ENCODE measurements at places on chromosomes 3 and 15.
A peak's percentile ranks its signal among the peaks of the same experiment; 100 is the strongest.

GRCh38 chr15:100841426-100841825, 38.2 kb upstream of the ALDH1A3 start:
- no peak overlapping the region for H3K27ac ChIP-seq
- H3K36me3 ChIP-seq: no peaks in the 10 kb centered on the region
- H3K4me1 ChIP-seq: no peaks in the 10 kb centered on the region
- H3K27me3 ChIP-seq: no peaks in the 10 kb centered on the region
- H3K4me3 ChIP-seq: no peak overlapping the region

DNA sequence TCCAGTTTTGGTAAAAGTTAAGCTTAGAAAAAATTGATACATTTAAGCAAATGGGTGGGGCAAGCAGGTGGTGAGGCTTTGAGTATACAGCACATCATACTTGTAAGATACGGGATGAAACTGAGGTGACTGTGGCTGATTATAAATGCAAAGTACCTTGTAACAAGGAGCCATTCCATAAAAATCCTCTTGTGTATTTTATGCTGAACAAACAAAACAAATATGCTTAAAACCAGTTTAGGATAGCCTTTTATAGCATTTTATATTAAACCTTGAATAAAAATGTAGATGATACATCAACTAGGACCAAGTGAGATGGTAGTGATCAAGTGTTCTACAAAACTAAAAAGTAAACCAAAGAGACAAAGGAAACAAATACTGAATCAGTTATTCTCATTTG, 3.4 kb downstream of the PLSCR1 start:
- peak overlapping the region; percentile 79 for H3K4me3 ChIP-seq
- H3K27me3 ChIP-seq: no peaks in the 10 kb centered on the region
- peaks cover 38% of the 10 kb centered on the region for H3K36me3 ChIP-seq
- no peak for DNase-seq

DNA sequence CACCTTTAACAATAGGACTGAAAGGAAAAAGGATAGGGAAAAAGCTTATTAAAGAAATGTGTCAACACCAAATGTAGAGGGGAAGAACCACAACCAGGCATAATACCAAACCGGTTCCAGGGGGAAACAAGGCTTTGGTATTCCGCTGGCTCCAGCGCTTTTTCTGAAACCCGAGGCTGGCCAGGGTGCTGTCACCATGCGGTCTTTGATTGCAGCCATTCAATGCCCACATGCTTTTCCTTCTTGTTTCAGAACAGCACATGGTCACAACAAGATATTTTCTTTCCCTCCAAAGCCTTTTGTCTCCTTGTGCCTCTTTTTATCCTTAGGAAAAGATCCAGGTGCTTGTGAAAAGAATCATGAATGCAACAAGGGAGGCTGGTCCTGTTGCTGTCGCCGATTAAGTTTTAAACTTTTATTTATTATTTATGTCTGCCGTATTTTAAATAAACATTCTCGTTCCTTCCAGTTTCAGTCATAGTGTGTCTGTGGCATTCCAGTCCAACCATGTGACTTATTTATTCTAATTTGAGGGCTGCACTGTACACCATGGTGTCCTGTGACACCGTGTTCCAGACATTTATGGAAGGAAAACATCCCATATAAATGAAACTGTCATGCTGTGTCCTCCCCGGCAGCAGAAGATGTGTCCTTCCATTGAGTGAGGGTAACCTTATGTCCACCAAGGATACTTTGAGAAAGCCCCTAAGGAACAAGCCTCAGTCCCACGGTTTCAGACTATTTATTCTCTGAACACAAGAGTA, 41.1 kb downstream of the CCK start:
- H3K36me3 ChIP-seq: peaks cover 38% of the 10 kb centered on the region
- H3K4me1 ChIP-seq: peaks cover 5% of the 10 kb centered on the region
- H3K4me3 ChIP-seq: no peak overlapping the region
- H3K27me3 ChIP-seq: no peaks in the 10 kb centered on the region
- H3K27ac ChIP-seq: no peak overlapping the region

DNA sequence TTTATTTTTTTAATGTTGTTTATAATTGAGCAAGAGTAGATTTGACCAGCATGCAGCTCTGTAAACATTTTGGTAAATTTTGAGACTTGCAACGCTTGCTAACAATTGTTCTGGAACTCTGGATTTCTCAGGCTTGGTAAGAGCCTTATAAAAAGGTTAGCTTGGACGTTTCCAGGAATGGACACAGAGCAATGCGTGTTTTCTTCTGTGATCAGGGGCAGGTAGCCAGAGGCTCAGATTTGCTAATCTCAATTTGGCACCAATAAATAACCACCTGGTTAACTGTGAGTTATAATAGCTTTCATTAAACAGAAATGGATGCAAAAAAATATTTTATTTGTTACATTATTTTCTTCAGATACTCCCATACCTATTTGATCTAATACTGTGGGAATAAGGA, 39.8 kb downstream of the CADM2 start:
- H3K36me3 ChIP-seq: no peaks in the 10 kb centered on the region
- H3K27ac ChIP-seq: no peak overlapping the region
- H3K4me1 ChIP-seq: no peaks in the 10 kb centered on the region
- no peak for DNase-seq
- H3K4me3 ChIP-seq: no peak overlapping the region
- H3K27me3 ChIP-seq: peaks cover 44% of the 10 kb centered on the region

DNA sequence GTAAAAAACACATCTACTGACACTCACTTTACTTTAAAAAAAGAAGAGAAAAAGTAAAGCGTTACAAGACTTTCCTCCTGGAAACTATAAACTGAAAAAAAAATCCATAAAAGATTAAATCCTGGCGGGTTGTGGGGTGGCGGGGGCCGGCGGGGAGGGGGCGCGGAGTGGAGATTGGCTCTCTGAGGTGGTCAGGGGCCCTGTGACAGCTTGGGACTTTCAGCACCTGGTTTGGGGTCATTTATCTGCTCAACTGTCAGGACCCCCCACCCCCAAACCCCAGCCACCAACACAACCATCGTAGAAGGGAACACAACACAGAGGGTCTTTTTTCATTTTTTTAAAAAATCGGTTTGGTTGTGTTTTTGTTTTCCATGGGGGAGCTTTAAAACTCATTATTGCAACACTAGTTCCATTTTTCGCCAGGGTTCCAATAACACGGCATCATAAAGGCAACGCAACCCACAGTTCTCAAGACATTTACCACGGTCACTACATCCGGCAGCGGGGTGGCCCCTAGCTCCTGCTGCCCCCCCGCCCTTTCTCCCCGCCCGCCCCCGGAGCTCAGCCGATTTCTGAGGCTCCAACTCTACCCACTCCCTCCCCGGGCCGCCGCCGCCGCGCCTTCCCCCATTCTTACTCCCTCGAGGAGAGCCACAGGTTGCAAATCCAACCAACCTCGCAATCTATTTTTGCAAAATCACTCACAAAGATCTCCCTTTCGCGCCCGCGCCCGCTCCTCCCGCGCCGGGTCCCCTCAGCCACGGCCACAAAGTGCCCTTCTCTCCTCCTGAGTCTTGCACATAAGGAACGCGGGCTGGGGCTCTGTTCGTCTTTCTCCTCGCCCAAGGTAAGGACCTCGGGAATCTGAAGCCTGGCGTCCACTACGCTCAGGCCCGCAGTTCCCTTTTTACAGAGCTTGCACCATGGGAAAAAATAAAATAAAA, 1.8 kb downstream of the BCL6 start:
- peak; percentile 59 for DNase-seq
- no peaks in the 10 kb centered on the region for H3K27me3 ChIP-seq
- H3K36me3 ChIP-seq: peaks cover 49% of the 10 kb centered on the region
- peak overlapping the region; percentile 98 for H3K4me3 ChIP-seq
- H3K27ac ChIP-seq: peak overlapping the region; percentile 100

DNA sequence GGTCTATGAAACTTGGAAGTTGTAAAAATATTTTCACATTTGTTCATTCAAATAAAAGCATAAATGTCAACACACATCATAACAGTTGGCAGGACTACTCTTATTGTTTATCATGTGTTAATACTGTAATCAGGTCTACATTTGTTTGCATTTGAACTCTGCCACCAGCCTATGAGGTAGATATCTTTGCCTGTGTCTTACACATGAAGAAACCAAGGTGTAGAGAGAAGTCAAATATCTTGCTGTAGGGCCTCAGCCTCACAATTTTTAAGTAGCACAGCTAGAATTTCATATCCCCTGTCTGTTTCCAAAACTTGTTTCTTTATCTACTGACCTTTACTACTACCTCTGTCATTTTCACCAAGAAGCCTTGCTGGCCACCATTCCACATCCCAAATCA, 161.9 kb downstream of the ZIC4 start:
- H3K4me1 ChIP-seq: no peaks in the 10 kb centered on the region
- H3K4me3 ChIP-seq: no peak overlapping the region
- DNase-seq: no peak

- H3K27me3 ChIP-seq: peaks cover 18% of the 10 kb centered on the region
- H3K4me1 ChIP-seq: no peaks in the 10 kb centered on the region
- DNase-seq: no peak
- no peak overlapping the region for H3K27ac ChIP-seq
- no peaks in the 10 kb centered on the region for H3K36me3 ChIP-seq
These were observed 150.9 kb downstream of the RYR3 start for GRCh38 chr15:33461671-33462070.

DNA sequence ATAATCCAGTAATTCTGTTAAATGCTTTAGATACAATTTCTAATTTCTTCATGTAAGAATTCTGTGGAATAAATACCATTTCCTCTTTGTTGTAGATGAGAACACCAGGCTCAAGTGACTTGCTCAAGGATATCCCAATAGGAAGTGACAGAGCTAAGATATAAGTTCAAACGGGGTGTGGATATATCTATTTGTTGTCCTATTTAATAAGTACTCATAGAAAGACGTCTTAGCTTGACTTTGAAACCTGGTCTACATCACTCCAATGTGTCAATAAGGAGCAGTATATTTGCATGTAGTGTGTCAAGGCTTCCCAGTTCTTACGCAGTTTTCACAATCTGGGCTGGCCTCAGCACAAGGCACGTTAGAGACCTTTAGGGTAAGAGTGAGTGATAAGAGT, 4.7 kb upstream of the GCSAM start:
- H3K4me1 ChIP-seq: peaks cover 24% of the 10 kb centered on the region
- no peaks in the 10 kb centered on the region for H3K27me3 ChIP-seq
- DNase-seq: no peak
- no peak overlapping the region for H3K27ac ChIP-seq

DNA sequence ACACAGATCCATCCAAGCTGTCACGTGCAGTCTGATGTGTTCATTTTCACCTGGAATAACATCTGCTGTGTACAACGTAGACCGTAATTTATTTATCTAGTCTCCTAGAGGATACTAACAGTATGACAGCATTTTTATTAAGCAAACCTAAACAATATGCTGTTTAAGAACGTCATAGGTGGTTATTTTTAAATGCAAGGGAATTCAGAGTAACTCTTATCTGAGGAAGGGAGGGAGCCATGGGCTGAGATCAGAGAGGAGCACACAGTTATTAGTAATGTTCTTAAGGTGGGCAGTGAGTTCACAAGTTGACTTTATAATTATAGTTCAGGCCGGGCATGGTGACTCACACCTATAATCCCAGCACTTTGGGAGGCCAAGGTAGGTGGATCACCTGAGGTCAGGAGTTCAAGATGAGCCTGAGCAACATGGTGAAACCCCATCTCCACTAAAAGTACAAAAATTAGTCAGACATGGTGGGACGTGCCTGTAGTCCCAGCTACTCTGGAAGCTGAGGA, 193.6 kb downstream of the UACA start:
- H3K27me3 ChIP-seq: no peaks in the 10 kb centered on the region
- DNase-seq: peak; percentile 69

DNA sequence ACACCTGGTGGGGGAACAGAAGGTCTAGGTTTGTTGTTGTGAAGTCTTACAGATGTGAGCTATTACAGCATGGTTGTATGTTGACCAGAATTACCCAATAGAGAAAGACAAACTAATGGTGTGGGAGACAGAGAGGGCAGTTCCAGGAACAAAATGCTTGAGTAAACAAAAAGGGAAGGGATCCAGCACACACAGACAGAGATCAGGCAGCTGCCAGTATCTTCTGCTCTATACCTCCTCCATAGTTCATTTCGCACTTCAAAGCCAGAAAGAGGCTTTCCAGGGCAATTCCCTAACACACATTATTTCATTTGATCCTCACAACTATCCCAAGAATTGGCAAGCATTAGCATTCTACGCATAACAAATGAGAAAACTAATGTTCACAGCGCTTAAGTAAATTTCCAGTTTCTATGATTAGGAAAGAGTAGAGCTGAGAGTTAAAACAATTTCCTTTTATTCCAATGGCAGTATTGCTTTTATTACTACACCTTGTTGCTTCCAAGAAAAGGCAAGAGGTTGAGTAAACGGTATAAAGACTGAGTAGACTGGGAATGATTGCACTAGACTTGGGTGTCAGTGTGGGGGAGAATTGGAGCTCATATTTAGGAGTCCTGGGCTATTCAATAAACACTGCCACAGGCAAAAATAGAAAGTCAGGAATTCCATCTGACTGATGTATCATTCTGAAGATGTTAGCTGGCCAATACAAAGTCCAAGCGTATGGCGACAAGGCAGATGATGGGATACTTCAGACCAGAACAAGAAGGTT, 39.7 kb upstream of the ZNF280D start:
- no peak overlapping the region for H3K27ac ChIP-seq
- no peaks in the 10 kb centered on the region for H3K27me3 ChIP-seq
- H3K4me3 ChIP-seq: no peak overlapping the region
- peaks cover 8% of the 10 kb centered on the region for H3K4me1 ChIP-seq
- DNase-seq: peak; percentile 22

GRCh38 chr15:70647396-70647795, 116.0 kb downstream of the UACA start:
- H3K36me3 ChIP-seq: no peaks in the 10 kb centered on the region
- H3K4me3 ChIP-seq: no peak overlapping the region
- H3K27me3 ChIP-seq: no peaks in the 10 kb centered on the region
- no peak for DNase-seq
- peaks cover 7% of the 10 kb centered on the region for H3K4me1 ChIP-seq

GRCh38 chr3:127286571-127287140, 1.2 kb downstream of the PRR20G start:
- peak overlapping the region; percentile 47 for H3K27ac ChIP-seq
- peak overlapping the region; percentile 68 for H3K4me3 ChIP-seq
- peak; percentile 59 for DNase-seq
- no peaks in the 10 kb centered on the region for H3K27me3 ChIP-seq
- peaks cover 7% of the 10 kb centered on the region for H3K4me1 ChIP-seq

- no peaks in the 10 kb centered on the region for H3K27me3 ChIP-seq
- H3K4me1 ChIP-seq: peaks cover 5% of the 10 kb centered on the region
- no peaks in the 10 kb centered on the region for H3K36me3 ChIP-seq
- no peak for DNase-seq
- H3K27ac ChIP-seq: no peak overlapping the region
These were observed 2.6 kb downstream of the EIF5A2 start for GRCh38 chr3:170905862-170906261.

DNA sequence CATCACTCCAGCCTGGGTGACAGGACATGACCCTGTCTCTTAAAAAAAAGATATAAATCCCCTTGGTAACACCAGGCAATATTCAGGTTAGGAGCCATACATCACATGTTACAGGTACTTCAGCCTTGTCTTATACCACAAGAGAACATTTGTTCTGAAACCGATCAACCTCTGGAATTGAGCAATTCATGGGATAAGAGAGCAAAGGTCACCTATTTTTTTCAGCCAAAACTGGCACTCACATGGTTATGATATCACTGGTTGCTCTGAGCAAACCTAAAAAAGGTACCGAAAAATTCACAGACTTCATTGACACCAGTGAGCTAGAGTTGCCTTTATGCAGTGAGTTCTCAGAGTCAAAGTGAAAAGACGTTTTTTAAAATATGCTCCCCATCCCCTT, 9.1 kb downstream of the SPICE1 start:
- no peak for DNase-seq
- no peak overlapping the region for H3K27ac ChIP-seq
- H3K27me3 ChIP-seq: no peaks in the 10 kb centered on the region
- no peak overlapping the region for H3K4me3 ChIP-seq

- no peaks in the 10 kb centered on the region for H3K27me3 ChIP-seq
- H3K36me3 ChIP-seq: peaks cover 6% of the 10 kb centered on the region
- H3K4me3 ChIP-seq: no peak overlapping the region
- peak; percentile 75 for DNase-seq
These were observed 92.3 kb downstream of the MAGI1 start for GRCh38 chr3:65946438-65946837.

Measured in MCF 10A (cell line).